Ureter (tissue), 1 donor: ENCODE measurements at places on chromosomes 3 and 15. TPM values are rescaled to one million over a fixed set of nuclear protein-coding genes. Genes with fewer than 3 reads are reported as not detected.
A peak's percentile ranks its signal among the peaks of the same experiment; 100 is the strongest.

GRCh38 chr15:57611938-57612337, 20.2 kb downstream of the MYZAP start:
- peak; percentile 85 for DNase-seq

DNA sequence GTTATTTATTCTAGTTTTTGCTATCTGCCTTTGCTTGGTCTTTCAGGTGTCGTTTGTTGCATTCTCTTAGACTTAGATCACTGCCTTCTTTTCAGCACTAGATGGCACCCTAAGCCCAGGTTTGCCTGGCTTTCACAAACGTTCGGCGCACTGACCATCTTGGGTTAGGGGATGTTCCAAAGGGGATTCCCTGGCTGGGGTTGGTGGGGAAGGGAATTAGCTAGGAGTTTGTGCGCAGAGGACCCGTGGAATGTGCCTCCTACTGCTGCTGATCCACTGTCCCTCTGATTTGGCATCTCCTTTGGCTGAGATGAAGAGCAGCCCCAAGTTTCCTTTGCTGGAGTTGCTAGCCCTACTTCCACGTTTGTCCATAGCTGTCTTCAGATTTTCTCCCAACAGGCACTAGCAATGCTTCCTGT, 33.9 kb downstream of the PFN2 start:
- no peak for DNase-seq

DNA sequence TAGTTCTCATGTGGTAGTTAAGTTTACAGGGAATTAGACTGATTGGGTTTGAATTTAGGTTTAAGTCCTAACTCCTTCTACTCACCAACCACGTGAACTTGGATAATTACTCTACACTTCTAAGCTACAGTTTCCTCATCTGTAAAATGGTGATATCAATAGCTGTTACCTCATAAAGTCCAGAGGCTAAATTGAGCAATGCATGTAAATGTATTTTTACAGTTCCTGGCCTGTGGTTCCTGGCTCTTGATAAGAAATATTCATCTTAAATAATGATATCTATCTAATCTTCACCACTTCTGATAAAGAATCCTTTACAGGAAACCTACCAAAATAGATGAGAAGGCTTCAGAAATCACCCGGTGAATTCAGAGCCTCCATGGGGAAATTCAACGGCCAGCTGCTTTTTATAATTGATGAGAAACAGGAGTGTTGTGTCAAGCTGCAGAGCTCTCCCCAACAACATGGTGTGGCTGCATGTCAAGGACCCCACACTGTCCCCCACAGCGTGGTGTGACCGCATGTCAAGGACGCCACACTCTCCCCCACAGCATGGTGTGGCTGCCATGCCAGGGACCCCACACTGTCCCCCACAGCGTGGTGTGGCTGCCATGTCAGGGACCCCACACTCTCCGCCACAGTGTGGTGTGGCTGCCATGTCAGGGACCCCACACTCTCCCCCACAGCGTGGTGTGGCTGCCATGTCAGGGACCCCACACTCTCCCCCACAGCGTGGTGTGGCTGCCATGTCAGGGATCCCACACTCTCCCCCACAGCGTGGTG, 80.8 kb upstream of the PEX5L start:
- no peak for DNase-seq

The LRRC31 gene
- total RNA-seq: 0.78 TPM

The IL5RA gene
- not detected for total RNA-seq

The BNC1 gene
- total RNA-seq: 1.1 TPM

The ZNF80 gene
- not detected for total RNA-seq
